Stimulated activated CD4-positive, alpha-beta T cell treated with anti-CD3 and anti-CD28 coated beads, Interleukin-4, amount 100 ng/mL, for 1 hour (primary cell): ENCODE measurements at places on chromosomes 1 and 21.

GRCh38 chr1:13731897-13732296 lies 31.9 kb downstream of the PRDM2 start:
- DNase-seq = no peak

DNA sequence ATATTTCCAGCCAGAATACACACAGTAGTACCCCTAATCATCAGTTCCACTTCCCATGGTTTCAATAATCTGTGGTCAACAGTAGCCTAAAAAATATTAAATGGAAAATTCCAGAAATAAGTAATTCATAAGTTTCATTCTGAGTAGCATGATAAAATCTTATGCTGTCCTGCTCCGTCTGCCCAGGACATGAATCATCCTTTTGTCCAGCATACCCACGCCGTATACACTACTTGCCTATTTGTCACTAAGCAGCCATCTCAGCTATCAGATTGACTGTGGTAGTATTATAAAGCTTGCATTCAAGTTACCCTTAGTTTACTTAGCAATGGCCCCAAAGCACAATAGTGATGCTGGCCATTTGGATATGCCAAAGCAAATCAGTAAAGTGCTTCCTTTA lies 118.7 kb downstream of the SLC5A9 start:
- no peak for DNase-seq

- no peak for DNase-seq
Observed at GRCh38 chr1:33696962-33697361, 166.9 kb upstream of the HMGB4 start.

DNA sequence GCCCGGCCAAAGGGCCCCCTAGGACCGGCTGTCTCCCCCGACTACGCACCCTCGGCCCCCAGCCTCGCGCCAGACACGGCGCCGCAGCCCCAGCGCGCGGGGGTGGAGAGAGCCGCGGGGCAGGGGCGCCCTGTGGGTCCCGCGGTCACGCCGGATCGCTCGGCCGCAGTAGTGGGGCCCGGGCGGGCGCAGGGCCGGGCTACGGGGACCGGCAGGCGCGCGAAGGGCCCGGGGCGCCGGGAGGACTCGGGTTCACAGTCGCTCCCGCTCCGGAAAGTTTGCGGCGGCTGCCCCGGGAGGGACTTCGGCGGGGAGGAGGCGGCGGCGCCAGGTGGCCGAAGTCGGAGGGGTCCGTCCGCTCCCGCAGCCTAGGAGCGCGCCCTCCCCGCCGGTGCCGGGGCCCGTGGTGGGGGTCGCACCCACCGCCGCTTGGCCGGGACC lies 7.1 kb upstream of the ZNF669 start:
- no peak for DNase-seq

- no peak for DNase-seq
Observed at GRCh38 chr21:17428484-17428869, 84.4 kb upstream of the CXADR start.
